ENCODE measurements at places on chromosomes 7 and 10.

GRCh38 chr10:88913127-88913526, 33.1 kb downstream of the STAMBPL1 start:
- DNase-seq = no peak

GRCh38 chr7:84194484-84195271, at the start of gene SEMA3A:
SEMA3A (minus strand) TSS chr7:84194789; CDS start chr7:84194586, 203 bp downstream.
- DNase-seq = no peak

DNA sequence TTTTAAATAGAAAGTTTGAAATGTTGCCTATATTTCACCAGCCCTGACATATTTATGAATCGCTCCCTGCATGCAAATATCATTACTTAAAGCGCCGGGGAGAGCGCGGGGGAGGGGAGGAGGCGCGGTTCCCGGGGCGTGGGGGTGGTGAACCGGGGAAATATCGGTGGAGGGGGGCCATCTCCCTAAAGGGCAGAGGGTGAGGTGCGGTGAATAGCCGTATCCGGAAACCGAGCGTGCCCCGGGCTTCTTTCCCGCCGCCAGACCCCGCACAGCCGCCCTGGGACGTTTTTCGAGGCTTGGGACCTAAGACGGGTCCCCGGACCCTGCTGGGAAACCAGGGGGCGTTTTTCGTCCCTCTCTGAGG, 6.9 kb upstream of the ZNF503 start:
- no peak for DNase-seq

- DNase-seq = no peak
Measured at GRCh38 chr10:4826792-4827324, 851 bp downstream of the AKR1E2 start.

GRCh38 chr7:132402096-132402495, 174.2 kb downstream of the PLXNA4 start:
- DNase-seq = no peak

DNA sequence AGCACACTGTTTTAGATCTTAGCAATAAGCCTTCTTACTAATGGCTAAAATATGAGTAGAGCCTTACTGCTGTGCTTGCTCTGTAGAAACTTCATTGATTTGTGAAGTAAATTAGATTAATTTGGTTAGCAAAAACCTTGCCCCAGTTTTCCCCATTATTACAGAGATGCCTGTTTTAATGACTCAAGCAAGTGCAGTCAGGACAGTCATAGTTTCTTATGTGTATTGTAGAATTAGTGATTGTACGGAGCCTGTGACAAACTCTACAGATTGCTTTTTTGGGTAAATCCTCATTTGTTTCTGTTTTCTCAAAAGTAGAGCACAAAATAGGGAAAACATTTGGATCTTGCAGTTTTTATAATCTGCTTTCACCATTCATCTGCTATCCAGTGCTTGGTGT, 7.0 kb downstream of the TAX1BP1 start:
- DNase-seq = no peak

GRCh38 chr7:3399858-3400257, 98.8 kb downstream of the SDK1 start:
- no peak for DNase-seq

GRCh38 chr10:69668721-69669120, 38.7 kb downstream of the FAM241B start:
- no peak for DNase-seq

- DNase-seq = no peak
Measured at GRCh38 chr7:11506417-11506816, 325.6 kb downstream of the THSD7A start.

DNA sequence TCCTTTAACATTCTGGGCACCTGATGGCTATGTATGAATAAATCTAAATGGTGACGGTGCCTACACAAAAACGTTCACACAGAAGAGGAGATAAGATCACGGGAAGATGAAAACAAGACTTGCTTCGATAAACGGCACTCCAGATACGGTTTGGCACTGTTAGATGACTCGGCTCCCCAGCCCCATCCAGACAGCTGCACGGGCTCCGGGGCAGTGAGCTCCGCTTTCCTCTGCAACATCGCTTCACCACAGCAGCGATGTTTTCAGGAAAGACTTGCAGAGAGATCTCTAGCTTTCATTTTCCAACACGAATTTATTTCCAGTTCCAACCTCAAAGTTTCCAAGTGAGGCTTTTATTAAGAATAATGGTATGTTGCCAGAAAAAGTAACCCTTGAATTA, 132.1 kb downstream of the KLF6 start:
- DNase-seq = no peak
